LoVo (cell line): ENCODE measurements at places on chromosomes 6 and 20.

DNA sequence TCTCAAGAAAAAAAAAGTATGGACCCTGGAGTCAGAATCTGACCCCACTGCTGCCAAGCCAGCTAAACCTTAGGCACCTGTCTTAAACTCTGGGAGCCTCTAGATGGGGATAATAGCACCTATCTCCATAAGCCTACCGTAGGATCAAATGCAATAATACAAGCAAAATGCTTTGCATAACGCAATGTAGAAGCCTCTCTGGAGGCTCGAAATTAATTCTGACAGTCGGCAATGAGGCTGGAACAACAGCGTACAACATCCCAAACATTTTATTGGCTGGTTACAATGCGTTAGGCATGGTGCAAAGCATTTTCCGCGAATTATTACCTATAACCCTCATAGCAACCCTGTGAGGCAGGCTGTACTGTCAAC, 521 bp downstream of the CDK5RAP1 start:
- DNase-seq, result peak; percentile 16

- DNase-seq, result no peak
Observed at GRCh38 chr6:165227644-165228329, 81.6 kb downstream of the C6orf118 start.

DNA sequence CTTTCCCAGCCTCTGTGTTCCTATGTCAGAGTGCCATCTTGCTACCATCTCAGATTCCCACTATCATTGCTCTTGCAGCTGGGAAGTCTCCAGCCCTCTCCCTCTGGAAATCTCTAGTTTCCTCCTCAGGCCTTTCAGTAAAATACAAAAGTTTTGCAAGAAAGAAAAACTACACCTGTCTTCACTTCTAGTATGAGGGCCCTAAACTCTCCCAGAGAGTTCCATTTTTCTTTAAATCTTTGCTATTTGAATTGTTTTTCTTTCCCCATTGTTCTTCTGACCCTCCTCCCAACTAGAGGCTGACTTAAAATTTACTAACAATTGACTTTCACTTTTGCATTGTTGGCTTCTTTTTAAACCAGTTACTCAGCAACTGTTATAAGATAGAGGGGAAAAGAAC, 62.8 kb downstream of the LY86 start:
- no peak for DNase-seq

DNA sequence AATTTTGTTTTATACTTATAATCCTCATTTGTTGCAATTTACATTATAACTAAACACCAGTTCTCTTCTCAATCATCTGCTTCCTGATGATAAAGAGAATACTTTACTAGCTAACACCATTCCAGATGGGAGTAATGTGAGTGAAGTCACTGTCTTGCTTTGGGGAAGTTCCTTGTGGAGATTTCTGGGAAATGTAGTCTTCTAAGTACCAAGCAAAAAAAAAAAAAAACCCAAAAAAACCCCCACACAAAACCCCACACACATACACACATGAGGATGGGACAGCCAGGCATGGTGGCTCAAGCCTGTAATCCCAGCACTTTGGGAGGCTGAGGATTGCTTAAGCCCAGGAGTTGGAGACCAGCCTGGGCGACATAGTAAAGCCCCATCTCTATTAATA, 2.2 kb upstream of the SNPH start:
- no peak for DNase-seq

- no peak for DNase-seq
Observed at GRCh38 chr20:21166801-21167200, 40.9 kb downstream of the KIZ start.

- DNase-seq, result no peak
Observed at GRCh38 chr20:51526106-51526470, 16.4 kb downstream of the NFATC2 start.

- peak; percentile 90 for DNase-seq
Observed at GRCh38 chr6:44127186-44128019, at the start of the genes MRPL14 and TMEM63B. MRPL14 (minus strand) TSS chr6:44127452; CDS start chr6:44116611, 10,841 bp downstream. TMEM63B (plus strand) TSS chr6:44127554; CDS start chr6:44134585, 7,031 bp downstream.

DNA sequence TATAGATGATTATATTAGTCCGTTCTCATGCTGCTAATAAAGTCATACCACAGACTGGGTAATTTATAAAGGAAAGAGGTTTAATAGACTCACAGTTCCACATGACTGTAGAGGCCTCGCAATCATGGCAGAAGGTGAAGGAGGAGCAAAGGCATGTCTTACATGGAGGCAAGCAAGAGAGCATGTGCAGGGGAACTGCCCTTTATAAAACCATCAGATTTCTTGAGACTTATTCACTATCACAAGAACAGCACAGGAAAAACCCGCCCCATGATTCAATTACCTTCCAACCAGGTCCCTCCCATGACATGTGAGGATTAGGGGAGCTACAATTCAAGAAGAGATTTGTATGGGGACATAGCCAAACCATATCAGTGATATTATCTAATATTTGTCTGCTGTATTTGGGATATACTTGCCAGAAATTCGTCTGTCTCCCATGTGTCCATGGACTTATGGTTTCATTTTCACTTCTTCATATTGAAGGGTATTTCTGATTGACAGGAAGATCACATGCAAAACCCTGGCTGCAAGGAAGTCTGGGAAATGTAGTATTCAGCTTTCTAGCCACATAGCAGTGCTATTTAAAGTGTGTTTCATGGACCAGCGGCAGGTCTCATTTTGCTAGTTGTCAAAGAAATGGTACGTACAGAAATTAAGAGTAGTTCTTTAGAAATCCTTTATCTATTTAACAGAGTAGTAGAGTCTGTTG, 50.5 kb upstream of the PAK5 start:
- DNase-seq, result no peak

DNA sequence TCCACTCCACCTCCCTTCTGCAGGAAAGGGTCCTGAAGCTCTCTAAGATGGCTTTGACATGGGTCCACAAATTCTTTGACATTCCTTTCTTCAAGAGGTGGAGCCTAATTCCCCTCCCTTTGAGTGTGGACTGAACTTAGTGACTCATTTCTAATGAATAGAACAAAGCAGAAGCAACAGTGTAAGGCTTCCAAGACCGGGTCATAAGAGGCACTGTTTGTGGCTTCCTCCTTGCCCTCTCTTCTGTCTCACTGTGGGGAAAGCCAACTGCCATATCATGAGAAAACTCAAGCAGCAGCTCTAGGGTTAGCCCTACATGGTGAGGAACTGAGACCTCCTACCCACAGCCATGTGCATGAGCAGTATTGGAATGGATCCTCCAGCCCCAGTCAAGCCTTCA, 5.9 kb upstream of the CDK5RAP1 start:
- no peak for DNase-seq

GRCh38 chr6:3326184-3326971, 67.6 kb downstream of the PSMG4 start:
- no peak for DNase-seq

DNA sequence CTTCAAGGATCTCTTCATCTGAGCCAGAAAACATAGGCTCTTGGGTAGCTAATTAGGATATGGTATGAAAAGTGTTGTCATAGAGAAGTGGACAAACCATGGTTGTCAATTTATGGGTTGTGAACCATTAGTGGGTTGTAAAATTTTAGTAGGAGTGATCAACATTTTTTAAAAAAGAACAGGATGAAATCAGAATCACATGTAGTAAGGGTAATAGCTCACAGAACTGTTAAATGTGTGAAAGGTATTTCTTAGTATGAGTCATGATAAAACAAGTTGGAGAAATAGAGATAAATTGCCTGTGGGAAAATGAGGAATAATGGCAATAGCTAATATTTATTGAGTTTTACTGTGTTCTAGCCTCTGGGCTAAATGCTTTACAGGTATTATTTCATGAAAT, 113.4 kb downstream of the MAP3K4 start:
- DNase-seq, result no peak

DNA sequence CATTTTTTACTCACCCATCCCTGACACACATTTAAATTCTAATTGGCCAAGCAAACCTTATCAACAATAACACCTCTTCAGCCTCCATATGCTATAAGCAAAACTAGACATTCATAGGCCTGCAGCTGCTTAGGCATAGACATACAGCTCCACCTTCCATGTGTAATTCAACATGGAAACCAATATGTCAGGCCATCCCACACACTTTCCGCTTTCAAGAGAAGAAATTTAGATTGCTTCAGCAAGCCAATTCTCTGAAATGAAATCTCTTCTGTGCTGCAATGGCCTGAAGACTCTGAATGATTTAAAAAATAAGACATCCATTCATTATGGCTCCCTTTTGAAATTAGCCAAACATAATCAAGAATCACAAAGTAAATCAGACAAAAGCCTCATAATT, 4.5 kb upstream of the RAB22A start:
- DNase-seq, result no peak

- no peak for DNase-seq
Observed at GRCh38 chr6:156971153-156971885, 194.1 kb downstream of the ARID1B start.

GRCh38 chr6:141744194-141744925, 388.4 kb upstream of the GJE1 start:
- no peak for DNase-seq

- peak; percentile 56 for DNase-seq
Observed at GRCh38 chr6:38638941-38639497, 710 bp downstream of the BTBD9 start.

- no peak for DNase-seq
Observed at GRCh38 chr6:39499053-39499452, 176.6 kb upstream of the KCNK16 start.

DNA sequence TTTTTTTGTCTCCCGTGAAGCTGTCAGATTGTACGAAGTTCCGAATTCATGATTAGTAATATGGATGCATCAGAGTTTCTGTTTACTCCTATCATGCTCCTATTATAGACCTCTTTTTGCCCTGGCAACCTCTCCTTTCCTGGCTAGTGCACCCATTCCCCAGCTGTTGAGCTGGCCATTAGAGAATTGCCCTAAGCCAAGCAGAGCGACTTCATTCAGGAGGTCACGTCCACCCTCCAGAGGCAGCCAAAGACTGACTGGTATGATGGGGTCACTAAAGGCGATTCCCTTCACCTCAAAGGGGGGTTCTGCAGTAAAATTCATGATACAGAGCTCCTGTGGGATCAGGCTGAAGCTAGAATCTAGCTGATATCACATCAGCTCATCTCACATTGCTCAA, 351.9 kb downstream of the BTBD3 start:
- no peak for DNase-seq

GRCh38 chr6:134574491-134574890, 256.6 kb upstream of the SGK1 start:
- no peak for DNase-seq

GRCh38 chr6:114084327-114084890, 113.5 kb upstream of the HDAC2 start:
- DNase-seq, result no peak

GRCh38 chr6:78831492-78831891, 35.9 kb upstream of the IRAK1BP1 start:
- no peak for DNase-seq

- no peak for DNase-seq
Observed at GRCh38 chr6:156109713-156110112, 654.1 kb upstream of the NOX3 start.
